ENCODE measurements at places on chromosomes 4 and X.

GRCh38 chr4:2487632-2488031 lies 18.7 kb downstream of the RNF4 start:
- DNase-seq = no peak

DNA sequence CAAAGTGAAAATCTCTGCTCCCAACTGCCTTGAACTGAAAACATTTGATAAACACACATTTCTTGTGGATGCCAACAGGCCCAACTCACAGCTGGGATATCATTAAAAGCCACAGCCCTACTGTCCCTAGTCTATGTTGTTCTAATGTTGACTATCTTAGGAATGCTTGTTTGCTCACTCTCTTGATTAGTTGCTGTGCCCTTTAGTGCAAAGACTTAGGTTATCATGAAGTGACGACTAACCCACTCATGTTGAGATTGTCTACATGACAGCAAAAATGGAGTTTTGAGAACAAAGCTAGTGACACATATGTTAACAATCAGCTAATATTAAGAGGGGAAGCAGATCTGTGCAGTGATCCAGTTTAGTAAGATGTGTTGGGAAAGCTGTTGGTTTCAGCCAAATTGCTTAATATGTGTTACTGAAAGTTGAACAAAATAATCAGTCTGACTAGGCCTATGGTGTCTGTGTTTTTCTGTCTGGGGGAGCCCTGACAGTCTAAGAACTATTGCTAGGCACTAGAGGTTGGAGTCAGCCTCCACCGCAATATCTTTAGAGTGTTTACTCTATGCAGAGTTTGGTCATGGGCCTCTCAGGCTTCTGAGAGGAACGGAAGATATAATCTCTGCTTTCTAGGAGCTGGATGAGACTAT lies 125.5 kb downstream of the ATG4A start:
- no peak for DNase-seq

GRCh38 chr4:155774033-155774432 lies 15.2 kb downstream of the GUCY1B1 start:
- no peak for DNase-seq

- DNase-seq = no peak
These were observed 160.3 kb downstream of the SHOX start for GRCh38 chrX:790783-791360.

DNA sequence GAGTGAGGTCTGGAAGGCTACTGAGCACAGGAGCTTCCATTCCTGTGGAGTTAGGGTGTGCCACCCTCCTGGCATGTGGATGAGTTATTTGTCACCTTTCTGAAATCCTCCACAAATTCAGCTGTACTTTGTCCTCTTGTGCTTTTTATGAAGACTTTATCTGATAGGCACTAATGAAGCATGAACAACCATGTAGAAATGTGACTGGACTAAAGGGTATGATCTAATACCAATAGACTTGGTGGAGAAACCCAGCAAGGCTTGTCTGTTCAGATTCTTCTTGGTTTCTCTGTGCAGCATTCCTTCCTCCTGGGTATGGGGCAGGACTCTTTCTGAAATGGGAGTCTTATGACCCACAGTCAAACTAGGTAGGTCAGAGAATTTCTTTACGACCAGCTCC lies 9.6 kb downstream of the NBDY start:
- DNase-seq = no peak

GRCh38 chr4:113145147-113145518 lies 95.7 kb downstream of the ANK2 start:
- DNase-seq = no peak

DNA sequence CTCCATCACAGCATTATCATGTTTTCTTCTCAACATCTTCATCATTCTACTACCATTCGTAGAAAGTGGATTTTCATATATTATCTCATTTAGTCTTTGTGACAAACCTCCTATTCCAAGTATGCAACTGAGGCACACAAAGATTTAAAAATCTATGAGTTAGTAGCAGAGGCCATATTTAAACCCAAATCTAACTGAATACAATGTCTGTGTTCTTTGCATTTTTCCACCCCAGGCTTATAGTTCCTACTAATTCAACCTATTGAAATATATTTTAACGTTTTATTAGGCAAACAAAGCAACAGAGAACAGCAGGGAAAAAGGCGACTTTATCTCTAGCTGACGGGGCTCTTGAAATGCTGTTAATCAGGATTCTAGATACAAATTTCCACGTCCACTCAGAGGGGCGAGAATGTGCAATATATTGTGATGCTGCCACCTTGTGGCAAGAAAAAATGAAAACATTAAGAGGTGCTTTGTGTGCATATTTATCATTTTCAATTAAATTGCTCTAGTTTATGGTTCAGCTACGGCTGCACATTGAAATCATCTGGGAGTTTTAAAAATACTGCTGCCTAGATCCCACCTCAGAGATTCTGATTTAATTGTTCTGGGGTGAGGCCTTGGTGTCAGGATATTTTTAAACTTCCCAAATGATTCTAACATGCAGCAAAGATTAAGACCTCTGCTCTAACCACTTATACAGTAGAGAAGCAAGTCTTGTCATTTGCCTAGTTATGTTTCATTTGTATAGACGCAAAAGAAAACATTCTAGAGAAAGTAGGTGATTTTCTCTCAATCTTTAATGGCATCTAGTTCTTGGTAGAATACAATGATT lies 315.9 kb downstream of the MAPK10 start:
- no peak for DNase-seq

GRCh38 chrX:46599051-46599560 lies 25.5 kb downstream of the CHST7 start:
- no peak for DNase-seq

- DNase-seq = no peak
These were observed 15.1 kb upstream of the PIGA start for GRCh38 chrX:15350329-15350996.

DNA sequence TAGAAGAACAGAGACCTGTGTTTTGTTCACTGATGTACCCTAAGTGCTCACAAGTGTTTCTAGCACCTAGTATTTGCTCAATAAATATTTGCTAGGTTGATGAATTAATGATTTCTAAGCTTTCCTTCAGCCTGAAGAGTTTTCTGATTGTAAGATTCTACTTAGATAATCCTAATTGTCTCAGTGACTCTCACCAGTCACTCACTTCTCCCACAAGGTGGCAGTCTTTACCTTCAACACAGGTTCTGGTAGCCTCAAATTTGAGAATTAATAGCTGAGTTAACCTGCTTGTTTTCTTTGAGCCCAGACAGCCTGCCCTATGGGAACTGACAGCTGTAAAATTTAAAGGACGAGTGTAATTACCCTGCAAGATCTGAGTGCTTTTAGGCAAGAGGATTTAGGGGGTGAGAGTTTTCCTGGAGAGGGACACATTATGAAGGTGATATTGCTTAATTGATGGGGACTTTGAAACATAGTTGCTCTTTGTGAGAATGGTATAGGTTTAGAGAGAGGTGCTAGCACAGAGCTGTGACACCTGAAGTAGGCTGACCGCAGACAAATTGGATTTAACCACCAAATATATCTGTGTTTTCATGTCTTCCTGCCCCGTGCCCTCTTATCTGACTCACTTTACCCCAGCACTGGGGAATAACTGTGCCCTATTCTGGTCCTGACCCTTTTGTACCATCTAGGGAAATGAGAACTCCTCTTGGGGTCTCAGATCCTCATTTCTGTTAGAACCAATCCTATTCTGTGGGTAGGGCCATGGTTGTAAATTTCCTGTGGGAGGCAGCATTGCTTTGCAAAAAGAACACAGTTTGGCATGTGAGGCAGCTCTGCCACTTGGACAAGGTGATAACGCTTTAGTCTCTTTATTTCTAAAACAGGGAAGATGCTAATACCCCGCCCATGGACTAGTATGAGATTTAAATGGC lies 27.7 kb downstream of the CD38 start:
- DNase-seq = no peak

DNA sequence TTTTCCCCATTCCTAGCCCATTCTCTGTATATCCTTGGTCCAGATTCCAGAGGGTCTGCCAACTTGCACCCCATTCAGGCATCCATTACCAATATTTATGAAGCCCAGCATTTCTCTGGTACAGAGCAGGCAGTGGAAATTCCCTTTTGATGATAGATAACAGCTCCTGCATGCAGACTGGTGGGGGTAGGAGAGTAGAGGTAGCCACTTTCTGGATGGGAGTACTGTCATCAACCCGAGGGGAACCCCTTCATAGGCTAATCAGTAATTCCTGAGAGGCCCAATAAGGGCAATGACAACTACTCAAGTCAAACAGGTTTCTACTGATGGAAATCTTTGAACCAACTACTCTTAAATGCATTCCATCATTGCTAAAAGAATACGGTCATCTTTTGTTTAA lies 63.7 kb downstream of the COL25A1 start:
- no peak for DNase-seq

DNA sequence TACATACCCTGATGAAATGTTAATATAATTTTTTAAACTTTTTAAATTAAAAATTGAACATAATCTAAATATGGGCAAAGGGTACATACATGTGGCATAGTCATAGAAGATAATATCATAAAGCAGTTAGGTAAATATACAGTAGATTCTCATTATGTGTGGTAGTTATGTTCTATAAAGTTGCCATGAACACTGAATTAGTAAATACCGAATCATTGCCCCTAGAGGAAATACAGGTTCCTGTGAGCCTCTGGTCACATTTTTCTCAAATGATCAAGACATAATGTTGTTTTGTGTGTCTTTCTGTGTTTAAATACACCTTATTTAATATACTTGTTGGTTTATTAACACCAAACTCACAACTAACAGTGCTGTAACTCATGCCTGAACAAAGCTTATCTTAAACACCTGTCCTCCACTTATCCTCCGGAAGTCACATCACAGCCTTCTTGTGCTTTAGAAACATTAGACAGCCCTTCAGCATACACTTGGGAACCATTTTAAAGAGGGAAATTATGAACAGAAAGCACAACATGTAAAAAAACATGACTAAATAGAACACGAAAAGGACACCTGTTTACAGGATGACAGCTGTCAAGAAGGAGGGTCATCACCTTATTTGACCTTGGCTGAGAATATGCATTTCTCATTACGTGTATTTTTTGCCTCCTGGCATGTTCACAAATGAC lies 169.4 kb upstream of the NAP1L5 start:
- no peak for DNase-seq

- no peak for DNase-seq
These were observed 53.2 kb upstream of the RBMX start for GRCh38 chrX:136933611-136934145.

DNA sequence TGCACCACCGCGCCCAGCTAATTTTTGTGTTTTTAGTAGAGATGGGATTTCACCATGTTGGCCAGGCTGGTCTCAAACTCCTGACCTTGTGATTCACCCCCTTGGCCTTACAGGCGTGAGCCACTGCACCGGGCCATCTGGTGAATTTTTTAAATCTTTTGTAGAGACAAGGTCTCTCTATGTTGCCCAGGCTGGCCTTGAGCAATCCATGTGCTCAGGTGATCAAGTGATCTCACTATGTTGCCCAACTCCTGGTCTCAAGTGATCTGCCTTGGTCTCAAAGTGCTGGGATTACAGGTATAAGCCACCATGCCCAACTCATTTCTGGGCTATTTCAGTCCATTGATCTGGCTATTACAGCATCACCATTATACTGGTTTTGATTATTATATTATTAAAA lies 22.2 kb upstream of the GALNT7 start:
- no peak for DNase-seq

DNA sequence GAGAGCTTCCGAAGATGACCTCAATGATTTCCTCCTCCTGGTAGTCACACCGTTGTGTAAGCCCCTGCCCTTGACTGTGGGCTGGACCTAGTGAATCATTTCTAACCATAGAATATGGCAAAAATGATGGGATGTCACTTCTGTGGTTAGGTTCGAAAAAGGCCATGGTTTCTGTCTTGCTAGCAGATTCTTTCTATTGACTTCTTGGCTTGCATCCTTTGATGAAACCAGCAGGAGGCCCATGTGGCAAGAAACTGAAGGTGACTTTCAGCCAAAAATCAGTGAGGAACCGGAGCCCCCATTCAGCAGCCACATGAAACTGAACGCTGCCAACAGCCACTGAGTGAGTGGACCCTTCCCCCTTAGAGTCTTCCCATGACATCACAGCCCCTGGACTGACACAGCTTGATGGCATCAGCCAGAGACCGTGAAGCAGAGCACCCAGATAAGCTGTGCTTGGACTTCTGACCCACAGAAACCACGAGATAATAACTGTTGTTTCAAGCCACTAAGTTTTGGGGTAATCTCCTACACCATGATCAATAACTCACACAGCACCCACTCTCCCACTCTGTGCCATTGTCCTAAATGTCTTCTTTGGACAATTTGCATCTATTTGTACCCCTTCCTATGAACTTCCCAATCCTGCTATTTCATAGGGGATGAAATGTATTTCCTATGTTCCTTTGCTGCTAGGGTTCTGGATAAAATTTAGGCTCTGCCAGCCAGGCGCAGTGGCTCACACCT lies 148.0 kb upstream of the STX18 start:
- no peak for DNase-seq

DNA sequence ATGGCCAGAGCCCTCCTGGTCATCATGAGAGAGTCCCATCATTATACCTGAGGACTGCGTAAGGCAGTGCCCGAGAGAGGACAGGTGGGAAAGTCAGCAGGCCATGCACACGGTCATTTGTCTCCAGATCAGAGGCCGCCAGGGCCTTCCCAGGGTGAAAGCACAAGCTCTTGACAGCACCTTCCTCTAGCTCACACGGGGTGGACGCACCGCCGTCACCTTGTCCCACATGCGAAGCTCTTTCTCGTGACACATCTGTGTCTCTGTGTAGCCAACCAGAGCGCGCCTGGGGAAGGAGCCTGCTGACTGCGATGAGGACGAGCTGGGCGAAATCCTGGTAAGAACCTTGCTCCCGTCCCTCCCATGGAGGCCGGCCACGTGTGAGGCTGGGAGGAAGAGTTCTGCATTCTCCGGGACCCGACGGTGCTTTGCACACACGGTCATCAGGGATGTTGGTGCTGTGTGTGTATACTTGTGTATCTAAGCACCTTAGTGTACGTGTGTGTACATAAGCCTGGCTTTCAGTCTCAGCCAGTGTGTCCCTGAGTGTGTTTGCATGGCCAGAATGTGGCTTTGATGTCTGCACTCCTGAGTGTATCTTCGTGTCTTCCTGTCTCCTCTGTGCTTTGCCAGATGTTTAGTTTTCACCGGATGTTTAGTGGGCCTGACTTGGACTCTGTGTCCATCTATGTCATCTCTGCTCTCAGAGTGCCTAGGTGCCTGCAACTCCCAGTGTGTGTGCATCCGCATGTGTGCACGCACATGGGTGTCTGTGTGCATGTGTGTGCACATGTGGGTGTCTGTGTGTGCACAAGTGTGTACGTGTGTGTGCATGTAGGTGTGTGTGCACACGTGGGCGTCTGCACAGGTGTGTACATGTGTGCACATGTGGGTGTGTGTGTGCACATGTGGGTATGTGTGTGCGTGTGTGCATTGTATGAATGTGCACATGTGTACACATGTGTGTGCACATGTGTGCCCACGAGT lies 15.1 kb downstream of the ATP5ME start:
- no peak for DNase-seq

DNA sequence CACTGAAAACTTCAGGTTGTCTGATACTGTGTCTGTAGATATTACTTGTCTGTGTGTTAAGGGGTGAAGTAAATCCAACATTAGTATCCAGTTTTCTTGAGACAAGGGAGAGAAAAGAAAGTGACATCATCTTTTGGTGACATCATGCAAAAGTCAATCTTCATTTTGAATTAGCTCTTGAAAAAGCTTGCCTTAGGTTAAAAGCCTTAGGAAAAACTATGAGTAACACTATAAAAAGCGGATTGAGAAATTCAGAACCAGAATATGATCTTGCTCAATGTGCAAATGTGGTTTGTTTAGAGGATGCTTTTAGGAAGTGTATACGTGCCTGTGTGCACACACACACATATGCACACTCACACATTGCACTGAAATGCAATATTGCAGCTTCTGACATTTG lies 345.8 kb upstream of the CASK start:
- no peak for DNase-seq
